ENCODE measurements at places on chromosomes 2 and 18.

- no peak for DNase-seq
These were observed 8.3 kb upstream of the RHOB start for GRCh38 chr2:20438334-20439192.

GRCh38 chr2:63488118-63488713 is 100.1 kb downstream of the WDPCP start:
- DNase-seq = no peak

GRCh38 chr2:153133716-153134115 is 344.8 kb downstream of the RPRM start:
- DNase-seq = no peak

DNA sequence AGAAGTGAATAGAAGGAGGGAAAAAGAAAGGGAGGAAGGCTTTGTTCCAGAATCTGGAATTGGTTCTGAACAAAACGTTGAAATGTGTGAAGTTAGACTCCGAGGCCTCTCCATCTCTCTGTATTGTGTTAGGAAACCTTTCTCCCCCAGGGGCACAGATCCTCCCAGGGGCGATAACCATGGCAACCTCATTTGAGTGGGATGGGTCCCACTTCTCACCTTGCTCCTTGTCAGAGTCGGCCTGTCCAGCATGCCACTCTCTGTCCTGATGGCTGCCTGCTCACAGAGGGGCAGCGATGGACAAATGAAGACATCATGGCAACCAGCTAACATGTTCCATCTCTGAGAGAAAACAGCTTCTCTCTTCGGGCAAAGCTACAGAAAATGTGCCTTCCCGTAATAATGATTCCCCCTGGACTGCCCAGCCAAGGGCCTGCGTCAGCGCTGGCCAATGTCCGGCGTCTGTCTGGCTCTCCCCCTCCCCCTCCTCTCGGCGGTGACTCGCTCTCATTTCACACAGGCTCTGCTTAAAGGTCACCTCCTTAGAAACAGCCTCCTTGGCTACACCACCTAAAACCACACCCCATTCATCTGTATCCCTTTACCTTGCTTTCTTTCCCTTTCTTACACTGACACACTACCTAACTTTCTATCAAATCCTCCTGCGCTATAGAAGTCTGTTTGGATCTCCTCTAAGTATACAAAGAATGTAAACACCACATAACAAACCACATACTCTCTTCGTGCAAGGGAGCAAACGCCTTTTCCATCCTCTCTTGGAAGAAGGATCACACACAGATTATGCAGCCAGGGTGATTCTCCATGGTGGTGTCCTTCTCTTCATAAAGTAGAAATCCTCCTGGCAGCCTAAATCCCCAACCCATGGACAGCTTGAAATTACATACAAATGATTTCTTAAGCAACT is 32.1 kb upstream of the TTC39C start:
- DNase-seq = no peak

GRCh38 chr2:42830922-42831574 is 38.7 kb upstream of the HAAO start:
- DNase-seq = no peak

DNA sequence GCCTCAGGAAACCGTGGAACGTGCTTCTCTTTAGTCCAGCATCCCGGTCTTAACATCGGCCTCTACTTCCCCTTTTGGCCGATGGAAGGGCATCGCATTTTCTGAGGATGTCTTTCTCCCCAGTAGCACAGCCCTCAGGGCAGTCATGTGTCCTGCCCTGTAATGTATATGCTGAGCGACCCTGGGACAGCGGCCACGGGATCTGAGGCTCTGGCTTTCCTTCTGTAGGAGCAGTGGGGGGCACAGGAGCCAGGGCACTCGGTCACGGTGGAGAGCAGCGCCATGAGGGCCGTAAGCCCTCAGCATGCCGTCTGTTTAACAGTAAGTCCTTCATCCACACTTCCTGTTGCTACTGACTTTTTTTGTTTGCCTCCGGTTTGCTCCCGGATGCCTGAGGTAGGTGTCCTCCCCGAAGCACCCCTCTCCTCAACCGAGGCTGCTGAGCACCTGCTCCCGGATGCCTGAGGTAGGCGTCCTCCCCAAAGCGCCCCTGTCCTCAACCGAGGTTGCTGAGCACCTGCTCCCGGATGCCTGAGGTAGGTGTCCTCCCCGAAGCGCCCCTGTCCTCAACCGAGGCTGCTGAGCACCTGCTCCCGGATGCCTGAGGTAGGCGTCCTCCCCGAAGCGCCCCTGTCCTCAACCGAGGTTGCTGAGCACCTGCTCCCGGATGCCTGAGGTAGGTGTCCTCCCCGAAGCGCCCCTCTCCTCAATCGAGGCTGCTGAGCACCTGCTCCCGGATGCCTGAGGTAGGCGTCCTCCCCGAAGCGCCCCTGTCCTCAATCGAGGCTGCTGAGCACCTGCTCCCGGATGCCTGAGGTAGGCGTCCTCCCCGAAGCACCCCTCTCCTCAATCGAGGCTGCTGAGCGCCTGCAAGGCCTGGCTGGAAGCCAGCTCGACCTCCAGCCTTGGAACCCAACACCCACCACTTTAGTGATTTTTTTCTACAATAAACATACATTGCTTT is 169.3 kb downstream of the HDAC4 start:
- no peak for DNase-seq
